NCI-H1417 treated with DMSO at 0.1 percent for 48 hours (cell line): ENCODE measurements at places on chromosomes 5 and 9.

DNA sequence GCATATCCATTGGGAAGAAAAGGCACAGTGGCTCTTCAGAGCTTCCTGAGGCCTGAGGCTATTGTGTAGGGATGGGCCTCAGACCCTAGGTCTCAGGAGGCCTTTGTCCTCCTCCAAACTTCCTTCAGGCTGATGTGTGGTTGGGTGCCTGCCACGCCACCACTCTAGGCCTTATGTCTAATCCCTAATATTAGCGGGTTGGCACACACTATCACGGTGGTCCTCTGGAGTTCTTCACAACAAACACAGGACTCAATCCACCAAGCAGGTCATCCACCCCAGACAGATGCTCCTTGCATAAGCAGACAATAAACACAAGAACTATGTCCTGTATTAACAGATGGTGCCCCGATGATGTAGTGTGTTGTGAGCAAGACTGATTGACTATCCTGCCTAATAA, 31.0 kb upstream of the FSTL4 start:
- no peak for DNase-seq

- no peak for DNase-seq
These were observed 611.9 kb downstream of the EFNA5 start for GRCh38 chr5:107058803-107059202.

DNA sequence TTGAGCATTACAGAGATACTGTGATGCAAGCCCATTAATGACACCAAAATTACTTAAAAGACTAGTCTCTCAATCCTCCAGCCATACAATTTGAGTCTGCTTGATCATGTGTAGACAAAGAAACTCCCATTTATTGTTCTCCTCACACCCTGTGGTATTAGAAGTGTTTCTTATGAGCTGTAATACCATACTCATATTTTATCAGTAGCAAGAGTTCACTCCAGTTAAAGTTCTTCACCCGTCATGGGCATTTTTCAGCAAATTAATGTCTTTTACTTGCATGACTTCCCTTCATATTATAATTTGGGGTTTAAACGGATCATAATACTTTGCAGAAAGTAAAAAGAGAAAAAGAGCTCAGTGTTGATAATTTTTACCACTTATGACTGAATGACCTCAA, 242.9 kb downstream of the BNC2 start:
- DNase-seq: no peak

- DNase-seq: peak; percentile 11
These were observed 84.5 kb downstream of the ACER2 start for GRCh38 chr9:19493174-19493811.

GRCh38 chr9:79862921-79863890, 291.4 kb downstream of the TLE4 start:
- no peak for DNase-seq

- no peak for DNase-seq
These were observed 7.3 kb downstream of the PCDH1 start for GRCh38 chr5:141870871-141871270.

DNA sequence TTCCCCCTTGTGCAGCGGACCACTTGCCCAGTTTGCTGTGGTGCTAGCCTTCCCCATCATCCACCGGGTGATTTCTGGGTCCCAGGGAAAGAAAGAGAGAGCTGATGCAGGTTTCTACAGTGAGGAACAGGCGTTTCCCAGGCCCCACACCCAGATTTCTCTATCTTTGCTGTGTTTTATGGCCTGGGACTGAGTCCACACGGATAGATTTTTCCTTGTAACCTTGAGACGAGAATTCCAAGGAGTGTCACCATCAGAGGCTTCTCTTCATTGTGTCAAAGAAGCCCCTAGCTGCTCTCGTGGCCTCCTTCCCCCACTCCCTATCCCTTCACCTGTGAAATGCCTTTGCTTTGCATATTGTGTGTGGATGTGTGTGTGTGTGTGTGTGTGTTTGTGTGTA, 21.2 kb upstream of the FGFR4 start:
- no peak for DNase-seq

GRCh38 chr5:116696366-116696765, 121.7 kb upstream of the SEMA6A start:
- DNase-seq: no peak

- DNase-seq: no peak
These were observed 323.1 kb downstream of the ADGRV1 start for GRCh38 chr5:90881626-90882150.

GRCh38 chr9:95148208-95148520, 169.3 kb downstream of the FANCC start:
- no peak for DNase-seq

- DNase-seq: no peak
These were observed 55.3 kb upstream of the EGFL7 start for GRCh38 chr9:136607334-136607919.

- DNase-seq: no peak
These were observed 96.7 kb downstream of the EDIL3 start for GRCh38 chr5:84287951-84288350.

- DNase-seq: no peak
These were observed 1542.2 kb upstream of the CDH9 start for GRCh38 chr5:28580616-28581015.

- no peak for DNase-seq
These were observed 33.7 kb downstream of the OSTF1 start for GRCh38 chr9:75121914-75122558.

DNA sequence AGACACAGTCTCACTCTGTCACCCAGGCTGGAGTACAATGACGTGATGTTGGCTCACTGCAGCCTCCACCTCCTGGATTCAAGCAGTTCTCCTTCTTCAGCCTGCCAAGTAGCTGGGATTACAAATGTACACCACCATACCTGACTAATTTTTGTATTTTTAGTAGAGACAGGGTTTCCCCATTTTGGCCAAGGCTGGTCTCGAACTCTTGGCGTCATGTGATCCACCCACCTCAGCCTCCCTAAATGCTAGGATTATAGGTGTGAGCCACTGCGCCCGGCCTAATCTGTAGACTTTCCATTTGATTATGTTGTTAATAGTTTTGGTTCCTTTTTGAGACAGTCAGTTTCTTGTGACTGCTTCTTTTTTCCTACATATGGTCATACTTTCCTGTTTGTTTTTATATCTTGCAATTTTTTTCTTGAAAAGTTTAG, 31.0 kb downstream of the MTREX start:
- no peak for DNase-seq

DNA sequence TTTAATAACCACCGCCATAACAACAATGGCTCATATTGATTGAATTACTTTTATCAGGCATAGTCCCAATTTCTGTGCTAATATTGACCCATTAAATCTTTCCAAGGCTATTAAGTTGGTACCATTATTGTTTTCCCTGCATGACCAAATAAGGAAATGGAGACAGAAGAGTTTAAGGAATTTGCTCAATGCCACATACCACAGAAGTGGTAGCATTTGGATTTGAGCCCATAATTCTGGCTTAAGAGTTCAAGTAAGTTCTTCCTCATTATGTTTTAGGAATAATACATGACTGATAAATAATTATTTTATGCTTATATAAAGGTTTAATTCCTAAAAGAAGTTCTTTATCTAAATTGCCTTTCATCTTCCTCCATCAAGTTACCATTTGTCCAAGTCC, 43.4 kb upstream of the HAPLN1 start:
- no peak for DNase-seq

DNA sequence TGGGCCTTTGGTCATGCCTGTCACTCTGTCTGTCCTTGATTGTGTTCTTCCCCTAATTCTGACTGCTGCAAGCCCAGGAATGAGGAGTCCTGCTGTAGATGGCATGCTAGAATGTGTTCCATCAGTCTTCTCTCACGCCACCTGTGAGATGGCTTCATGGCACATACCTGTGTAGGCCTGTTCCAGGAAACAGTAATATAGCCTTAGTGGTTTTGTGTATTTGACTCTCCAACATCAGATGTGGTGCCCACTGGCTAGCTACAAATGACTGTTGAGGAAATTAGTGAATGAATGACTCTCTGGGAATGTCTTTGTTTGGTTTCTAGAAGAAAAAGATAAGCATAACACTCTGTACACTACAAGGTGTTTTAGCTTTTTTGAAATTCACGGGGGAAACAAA, 367.5 kb downstream of the KDM4C start:
- no peak for DNase-seq

GRCh38 chr9:132301521-132301920, 53.3 kb downstream of the SETX start:
- DNase-seq: no peak

GRCh38 chr9:121694600-121694999, 43.2 kb downstream of the DAB2IP start:
- no peak for DNase-seq
